ENCODE measurements at places on chromosomes 2 and 18.
A peak's percentile ranks its signal among the peaks of the same experiment; 100 is the strongest.

GRCh38 chr2:23753291-23754010, 173.5 kb downstream of the ATAD2B start:
- DNase-seq: no peak

GRCh38 chr2:162265666-162266459, 22.6 kb upstream of the FAP start:
- no peak for DNase-seq

- DNase-seq: no peak
These were observed 166.7 kb downstream of the MCFD2 start for GRCh38 chr2:46748735-46749531.

DNA sequence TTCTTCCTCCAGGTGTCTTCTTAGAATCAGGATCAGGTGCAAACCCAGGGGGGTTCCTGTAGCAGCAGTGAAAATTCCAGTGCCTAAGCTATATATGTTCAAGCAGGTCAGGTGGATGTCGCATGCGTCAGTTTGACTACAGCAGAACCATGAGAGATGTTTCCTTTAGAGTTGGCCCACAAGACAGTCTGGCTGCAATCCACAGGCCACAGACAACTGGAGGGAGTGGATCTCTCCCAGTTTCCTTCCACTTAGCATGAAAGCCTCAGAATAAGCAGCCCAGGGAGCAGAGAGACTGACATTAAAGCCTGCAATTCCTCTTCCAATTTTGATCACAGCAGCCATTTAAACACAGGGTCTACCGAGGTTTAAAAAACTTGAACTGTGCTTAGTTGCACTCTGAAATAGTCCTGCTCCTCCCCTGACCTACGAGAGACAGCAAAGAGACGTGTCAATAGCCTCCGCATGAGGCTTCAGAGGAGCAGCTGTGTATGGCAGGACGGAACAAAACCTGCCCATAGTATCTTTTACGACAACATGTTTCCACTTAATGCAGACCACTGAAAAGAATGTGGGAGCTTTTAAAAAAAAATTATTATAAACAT, 988 bp upstream of the KCNE4 start:
- DNase-seq: no peak

- DNase-seq: no peak
These were observed 126.2 kb downstream of the DPP4 start for GRCh38 chr2:161947836-161948235.

- DNase-seq: no peak
These were observed 66.2 kb downstream of the MAP4K4 start for GRCh38 chr2:101763496-101764333.

DNA sequence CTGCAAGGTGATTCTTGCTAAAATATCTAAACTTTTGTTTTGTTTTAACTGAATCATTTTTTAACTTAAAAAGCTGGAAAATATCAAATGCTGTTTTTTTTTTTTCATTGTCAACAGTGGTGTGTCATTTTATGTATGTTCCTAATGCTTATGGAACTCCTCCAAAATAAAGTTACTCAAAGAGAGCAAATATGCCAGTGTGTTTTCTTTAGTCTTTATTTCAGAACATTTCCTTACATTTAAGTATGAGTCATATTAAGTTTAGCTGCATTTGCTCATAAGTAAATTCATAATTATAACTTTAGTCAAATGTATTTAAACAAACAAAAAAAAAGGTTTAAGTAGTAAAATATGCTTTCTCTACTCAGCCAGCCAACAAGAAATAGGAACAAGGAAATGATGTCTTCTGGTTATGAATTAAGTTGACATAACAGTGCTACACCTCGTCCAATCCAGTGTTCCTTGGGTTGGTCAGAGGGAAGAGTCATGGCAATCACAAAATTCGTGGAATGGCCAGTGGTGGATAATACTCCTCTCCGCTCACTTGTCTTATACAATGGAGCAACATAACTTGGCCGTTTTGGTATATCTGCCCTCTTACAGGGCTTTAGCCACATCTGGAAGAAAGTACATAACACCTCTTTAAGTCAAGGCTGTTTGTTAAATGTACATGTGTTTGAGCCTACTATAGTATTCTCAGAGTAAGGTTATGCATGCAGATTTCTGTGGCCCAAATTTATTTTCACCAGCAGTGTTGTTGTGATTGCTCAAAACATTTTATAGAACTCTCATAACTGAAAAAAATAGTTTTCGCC, 80.7 kb downstream of the SLC39A10 start:
- DNase-seq: no peak

- no peak for DNase-seq
These were observed 429.5 kb downstream of the ZNF521 start for GRCh38 chr18:24922491-24922890.

- no peak for DNase-seq
These were observed 41.7 kb downstream of the SUMO1 start for GRCh38 chr2:202196727-202197126.

DNA sequence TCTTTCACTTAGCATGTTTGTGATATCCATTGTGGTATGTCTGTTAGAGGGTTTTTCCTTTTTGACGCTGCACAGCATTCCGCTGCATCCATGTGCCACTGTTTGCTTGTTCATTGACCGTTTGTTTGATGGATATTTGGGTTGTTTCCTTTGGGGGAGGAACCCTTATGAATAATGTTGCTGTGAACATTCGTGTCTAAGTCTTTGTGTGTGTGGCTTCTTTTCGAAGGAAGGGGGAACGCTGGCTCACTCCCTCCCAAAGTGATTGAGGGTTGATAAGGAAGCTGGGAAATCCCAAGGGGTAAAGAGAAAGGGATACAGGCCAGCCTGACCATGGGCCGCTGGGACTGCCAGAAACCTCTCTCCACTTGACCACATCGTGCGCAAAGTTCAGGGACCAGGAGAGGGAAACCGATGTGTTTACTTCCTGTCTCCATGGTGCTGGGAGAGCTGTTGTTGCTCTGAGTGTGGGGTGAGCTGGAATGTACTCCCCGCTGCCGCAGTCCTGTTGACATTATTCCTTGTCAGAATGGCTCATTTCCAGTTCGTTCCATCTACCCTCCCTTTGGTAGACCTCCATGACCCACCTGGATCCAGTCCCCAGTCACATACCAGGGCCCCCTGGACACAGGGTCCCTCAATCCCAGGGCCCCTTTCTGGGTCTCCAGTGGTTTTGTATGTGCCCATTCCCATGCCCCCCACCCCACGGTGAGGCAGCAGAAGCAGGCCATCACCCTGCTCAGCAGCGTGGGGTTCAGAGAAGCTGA, 39.6 kb downstream of the HS1BP3 start:
- DNase-seq: no peak

DNA sequence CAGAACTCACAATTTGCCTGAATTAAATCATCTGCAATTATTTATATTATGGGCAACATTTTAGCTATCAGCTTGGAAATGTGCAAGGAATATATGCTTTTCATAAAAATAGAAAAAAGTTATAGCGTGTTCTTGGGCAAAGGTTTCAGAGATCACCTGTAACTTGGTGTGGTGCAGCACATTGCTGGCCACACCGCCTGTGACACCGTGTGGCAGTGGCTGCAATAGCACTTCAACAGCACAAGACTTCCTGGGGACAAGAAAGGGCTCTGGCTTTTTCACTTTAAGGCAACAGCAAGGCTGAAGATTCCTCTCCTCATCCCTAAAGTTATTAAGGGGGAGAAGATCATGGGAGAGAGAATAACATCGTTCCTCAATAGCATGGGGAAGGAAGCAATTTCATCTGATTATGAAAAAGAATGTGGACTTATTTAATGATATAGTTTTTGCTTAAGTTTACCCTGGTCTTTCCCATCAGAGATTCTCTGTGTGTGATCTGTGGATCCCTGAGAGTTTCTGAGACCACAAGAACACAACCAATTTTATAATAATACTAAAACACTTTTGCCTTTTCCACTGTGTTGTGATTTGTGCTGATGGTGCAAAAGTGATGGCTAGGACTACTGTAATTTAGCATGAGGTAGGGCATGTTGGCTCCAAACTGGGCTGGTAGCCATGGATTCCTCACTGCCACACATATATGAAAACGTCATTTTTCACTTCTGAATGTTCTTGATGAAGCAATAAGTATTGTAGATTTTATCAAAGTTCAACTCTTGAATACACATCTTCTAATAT, 15.0 kb upstream of the SERPINB3 start:
- DNase-seq: no peak

- no peak for DNase-seq
These were observed 7.4 kb upstream of the MBOAT2 start for GRCh38 chr2:9010866-9011265.

DNA sequence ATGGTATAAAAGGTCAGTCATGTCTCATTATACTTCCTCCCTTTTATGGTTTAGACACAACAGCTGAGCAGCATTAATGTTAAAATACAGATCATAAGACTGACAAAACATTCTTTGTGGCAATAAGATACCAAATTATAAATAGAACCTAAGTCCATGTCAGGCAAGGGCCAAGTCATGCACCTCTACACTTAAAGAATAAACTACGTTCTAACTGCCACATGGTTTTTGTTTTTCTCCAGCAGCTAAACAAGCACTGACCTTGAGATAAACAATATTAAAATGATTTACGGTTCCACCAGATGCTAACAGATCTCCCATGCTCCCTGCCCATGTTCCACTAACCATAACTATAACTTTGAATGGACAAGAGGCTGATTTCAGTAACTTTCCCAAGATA, 368.6 kb upstream of the TFPI start:
- DNase-seq: no peak

- no peak for DNase-seq
These were observed 34.4 kb upstream of the CYP27C1 start for GRCh38 chr2:127254386-127254981.

DNA sequence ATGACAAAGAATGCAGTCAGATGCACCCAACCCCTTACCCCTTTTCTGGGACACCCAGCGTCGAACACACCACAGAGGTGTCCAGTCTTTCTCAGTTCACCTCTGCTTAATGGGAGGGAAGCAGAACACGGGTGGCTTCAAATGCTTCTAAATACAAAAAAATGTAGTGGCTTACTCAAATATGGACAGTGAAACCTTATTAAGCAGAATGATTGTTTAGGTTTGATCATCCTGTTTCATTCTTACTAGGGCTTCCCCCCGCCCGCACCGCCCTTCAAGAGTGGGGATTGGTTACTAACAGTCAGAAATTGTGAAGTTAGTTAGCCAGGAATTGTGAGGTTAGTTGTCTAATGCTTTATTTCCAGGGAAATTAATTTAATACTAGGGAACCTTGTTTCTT, 21.6 kb downstream of the ATG16L1 start:
- DNase-seq: peak; percentile 39
